Esophagus squamous epithelium (tissue), 5 donors: ENCODE measurements at places on chromosomes 11 and 22.

- no peak for DNase-seq
Measured at GRCh38 chr11:16169956-16170847, 186.1 kb downstream of the SOX6 start.

DNA sequence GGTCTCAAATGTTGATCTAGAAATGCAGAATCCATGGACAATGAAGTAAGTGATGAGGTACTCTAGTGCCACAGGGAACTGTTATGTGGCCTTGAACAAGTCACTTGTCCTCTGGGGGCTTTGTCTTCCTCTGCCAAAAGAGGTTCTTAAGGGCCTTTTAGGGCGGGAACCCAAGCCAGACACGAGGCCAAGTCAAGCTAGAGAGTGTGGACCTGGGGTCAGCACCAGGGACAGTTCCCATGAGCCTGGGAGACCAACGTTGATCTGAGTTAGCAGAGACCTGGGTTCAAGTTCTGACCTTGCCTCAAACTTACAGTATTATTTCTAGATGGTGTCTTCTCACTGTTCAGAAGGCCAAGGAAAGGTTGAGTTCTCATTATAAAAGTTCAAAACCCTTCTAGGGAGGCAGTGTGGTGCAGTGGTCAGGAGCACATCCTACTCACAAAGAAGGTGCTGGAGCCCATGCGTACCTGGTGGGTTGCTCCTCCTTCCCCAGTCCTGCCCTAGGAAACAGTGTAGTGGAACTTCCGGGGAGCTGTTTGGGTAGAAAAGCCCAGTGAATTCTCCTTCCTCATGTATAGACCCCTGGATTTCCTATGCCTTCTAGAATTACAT, 121.5 kb downstream of the CHST1 start:
- no peak for DNase-seq

GRCh38 chr11:122116591-122116990, 576 bp upstream of the BLID start:
- no peak for DNase-seq

- no peak for DNase-seq
Measured at GRCh38 chr11:742571-743201, 4.6 kb upstream of the TALDO1 start.

DNA sequence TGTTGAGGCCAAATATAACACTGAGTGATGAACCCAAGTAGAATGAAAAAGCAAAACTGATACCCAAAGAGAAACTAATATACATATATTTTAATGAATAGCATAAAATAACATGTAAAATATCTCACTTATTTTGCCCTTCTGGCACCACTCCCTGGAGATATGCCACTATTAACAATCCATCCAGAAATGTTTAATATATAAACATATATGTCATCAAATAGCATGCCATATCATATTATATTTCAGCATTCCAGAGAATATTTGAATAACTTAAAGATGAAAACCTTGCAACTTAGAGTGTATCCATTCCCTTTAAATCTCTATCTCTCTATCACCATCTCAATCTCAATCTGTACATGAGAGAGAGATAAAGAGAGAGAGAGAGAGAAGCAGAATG, 1073.3 kb upstream of the RAG2 start:
- no peak for DNase-seq

DNA sequence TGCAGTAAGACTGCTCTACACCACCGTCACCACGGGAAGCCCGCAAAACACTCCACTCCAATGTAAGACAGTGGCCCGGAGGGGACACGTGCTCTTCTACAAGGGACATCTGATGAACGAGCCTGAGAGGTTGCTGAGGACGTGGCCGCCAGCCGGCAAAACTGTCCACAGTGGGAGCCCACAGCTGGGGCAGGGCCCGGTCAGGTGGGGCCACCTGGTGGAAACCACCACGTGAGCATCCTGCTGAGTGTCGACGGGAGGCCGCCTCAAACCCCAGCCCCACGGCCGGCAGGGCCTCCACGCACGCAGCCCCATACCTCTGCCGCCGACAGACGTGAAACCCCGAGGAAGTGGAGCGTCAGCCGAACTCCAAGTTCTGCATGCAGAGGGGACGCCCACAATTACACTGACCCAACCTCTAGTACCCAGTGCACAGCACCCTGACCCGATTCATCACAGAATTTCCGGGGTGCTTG, 42.6 kb downstream of the BRD1 start:
- DNase-seq, result no peak

DNA sequence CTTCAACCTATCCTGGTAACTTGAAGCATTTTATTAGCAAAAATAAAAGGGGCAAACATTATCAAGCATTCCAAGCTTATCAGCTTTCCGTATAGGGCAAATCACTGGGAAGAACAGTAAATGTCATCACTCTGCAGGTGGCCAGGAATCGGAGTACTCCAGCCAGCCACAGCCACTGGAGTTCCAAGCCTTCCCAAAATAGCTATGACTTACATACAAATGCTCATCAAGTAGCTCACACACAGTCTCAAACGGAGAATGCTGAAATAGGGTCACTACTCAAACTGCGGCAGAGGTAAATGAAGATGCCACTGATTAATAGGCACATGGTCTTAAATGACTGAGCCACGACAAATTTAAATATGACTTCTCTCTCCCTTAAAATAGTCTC, 2.1 kb downstream of the USP28 start:
- DNase-seq, result no peak

- no peak for DNase-seq
Measured at GRCh38 chr11:100459811-100460210, 227.3 kb upstream of the ARHGAP42 start.

GRCh38 chr11:31974366-31975136, 116.3 kb upstream of the RCN1 start:
- DNase-seq, result no peak

GRCh38 chr11:76162336-76163288, 43.7 kb downstream of the WNT11 start:
- DNase-seq, result no peak

DNA sequence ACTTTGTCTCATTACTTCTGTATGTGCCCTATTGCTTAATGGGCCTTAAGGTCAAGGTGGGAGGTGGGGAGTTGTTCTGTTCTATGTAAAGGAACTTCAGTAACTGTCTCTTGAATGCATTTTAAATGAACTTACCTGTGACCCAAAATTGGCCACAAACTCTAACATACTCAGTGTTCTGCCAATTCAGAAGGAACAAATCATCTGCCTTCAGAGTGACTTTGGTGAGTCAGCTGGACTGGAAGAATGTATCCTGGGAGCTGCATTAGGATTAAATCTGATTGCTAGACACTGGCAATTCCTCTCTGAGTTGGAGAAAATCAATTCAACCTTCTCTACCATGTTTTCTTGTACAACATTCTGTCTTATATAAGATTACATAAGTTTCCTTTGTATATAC, 1104.8 kb downstream of the DLG2 start:
- no peak for DNase-seq

DNA sequence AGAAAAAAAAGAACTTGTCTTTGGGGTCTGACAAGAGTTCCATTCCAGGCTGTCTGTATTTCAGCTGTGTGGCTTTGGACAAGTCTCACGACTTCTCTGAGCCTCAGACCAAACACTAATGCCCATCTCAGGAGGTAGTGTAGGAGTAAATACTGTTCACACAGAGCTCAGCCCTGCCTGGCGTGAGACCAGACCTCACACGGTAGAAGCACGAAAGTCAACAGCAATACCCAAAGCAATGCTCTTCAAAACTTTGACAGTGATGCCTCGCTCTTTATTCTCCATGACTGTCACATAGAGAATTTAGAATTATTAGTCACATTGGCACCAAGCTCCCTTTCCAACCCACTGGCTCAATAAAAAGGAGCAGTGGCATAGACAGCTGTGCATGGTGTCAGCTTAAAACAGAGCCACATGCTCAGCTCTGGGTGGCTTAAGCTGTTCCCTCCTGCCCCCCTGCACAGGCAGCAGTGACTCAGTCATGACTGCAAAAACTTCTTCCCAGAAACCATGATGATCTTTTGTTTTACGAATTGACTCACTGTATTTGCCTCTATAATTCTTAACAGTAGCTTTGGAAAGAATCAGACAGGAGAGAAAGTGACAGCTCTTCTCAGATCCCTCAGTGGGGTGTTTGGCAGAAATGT, 74.0 kb upstream of the PHF21B start:
- DNase-seq, result no peak
